Activated CD8-positive, alpha-beta memory T cell treated with anti-CD3 and anti-CD28 coated beads for 1 hour (primary cell): ENCODE measurements at places on chromosomes 7 and 10.
A peak's percentile ranks its signal among the peaks of the same experiment; 100 is the strongest.

DNA sequence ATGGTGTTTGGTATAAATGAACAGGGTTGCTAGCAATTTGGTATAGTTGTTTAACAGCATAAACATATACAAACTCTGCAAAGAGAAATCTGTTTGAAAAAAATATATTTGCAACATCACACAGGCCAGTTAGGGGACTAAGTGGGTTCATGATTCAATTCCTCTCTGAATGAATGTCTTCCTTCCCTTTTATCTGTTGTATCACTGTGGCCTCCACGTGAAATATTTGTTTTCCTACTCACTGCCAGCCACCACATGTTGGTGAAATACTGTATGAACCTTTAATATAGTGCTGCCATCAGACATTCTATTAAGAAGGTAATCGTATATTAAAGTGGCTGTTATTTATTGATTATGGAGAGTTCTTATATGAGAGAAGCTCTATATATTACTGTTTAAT, 157.0 kb downstream of the ARID5B start:
- no peak for DNase-seq

DNA sequence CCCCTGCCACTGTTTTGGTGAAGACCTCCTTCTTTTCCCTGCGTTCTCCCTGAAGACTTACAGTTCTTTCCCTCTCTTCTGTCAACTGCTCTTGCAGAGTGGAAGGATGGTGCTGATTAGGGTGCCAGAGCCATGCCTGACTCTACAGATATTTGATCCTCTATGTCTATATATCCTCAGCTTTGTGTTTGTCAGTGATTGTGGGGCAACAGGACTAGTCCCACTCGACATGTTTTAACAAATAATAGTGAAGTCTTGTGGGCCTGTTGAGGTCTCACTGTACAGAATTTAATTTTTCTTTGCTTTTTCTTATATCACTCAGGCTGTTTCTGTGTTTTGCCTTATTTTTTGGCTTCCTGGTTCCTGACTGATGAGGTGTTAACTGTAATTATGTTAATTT, 5.0 kb downstream of the PLEKHA1 start:
- DNase-seq, result no peak

DNA sequence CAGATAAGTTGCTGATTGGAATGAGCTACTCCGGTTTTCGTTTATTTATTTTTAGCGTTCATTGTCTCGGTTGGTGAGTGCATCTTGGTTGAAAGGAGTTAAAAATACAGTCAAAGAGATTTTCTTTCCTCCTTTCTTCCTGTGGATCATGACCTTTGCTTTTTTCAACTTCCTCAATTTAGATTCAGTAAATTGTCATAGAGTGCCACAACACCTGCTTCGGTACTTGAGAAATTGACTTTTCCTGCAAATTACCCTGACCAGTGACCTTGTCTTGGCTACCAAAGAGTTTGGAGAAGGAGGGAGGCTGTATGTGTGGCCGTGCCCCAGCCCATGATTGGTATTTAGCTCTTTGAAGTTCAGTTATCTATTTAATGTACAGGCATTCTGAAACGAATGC, 128.7 kb downstream of the FAM204A start:
- no peak for DNase-seq

DNA sequence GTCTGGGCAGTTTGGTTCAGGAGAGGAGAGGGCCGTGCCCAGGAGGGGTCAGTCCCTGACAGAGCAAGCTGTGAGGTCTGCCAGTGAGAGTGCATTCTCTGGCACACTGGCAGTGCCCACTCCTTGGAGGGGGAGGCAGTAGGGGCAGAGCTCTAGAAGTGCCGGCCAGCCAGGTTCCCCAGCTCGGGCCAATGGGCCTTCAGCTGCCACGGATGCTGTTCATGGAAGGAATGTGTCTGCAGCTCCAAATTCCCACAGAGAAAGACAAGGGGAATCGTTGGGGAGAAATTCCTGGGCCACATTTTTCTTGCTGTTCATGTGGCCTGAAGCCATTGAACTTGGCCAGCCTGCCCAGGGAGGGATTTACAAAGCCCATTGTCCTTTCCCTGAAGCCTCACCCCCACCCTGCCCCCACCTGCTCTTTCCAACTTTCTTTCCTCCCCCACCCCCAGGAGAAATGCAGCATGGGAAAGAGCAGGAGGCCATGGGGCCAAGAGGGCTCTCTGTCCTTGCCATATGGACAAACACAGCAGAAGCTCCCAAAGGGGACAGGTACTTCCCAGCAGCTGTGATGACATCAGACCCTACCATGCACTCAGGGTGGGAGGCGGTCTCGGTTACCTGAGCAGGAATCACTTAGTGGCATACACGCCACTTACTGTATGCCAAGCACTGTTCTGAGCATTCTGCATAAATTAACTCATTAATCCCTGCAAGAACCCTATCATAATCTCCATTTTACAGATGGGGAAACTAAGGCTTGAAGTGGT, 70.7 kb downstream of the ARHGAP22 start:
- DNase-seq, result no peak

- no peak for DNase-seq
These were observed 33.2 kb downstream of the ECHDC3 start for GRCh38 chr10:11775412-11775811.

- DNase-seq, result no peak
These were observed 6.3 kb upstream of the C7orf33 start for GRCh38 chr7:148584154-148584827.

GRCh38 chr10:114408112-114408967, 4.0 kb upstream of the AFAP1L2 start:
- DNase-seq, result no peak

- no peak for DNase-seq
These were observed 277.1 kb upstream of the KLF6 start for GRCh38 chr10:4062072-4062471.

DNA sequence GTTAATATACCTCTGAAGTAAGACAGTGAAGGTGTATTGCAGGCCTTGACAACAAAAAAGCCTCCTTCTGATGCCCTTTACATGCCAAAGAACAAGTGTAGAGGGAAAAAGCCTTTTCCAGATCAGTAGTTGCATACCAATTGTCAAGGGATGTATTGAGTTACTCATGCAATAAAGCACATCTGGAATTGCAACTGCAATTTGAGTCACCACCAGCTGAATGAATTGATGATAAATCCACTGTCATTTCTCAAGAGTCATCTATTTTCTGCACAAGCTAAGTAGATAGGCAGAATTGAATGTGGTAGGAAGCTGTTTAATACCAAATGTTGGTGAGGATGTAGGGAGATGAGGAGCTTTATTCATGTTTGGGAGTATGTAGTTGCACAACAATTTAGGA, 325.9 kb upstream of the SMIM30 start:
- no peak for DNase-seq

DNA sequence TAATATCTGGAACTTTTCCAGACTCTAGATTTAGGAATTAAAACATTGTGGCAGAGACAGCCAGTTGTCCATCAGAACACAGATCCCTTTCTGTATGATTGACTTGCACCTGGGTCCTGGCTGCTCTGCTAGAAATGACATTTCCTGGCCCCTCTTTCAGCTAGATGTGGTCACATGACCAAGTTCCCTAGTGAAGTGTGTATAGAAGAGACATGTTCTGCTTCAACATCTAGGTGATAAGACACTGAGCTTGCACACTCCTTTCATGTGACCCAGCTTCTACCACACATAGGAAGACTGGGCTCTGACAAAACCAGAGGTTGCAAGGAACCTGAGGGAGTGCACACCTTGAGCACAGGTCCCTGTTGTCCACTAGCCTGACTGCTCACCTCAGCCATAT, 22.8 kb upstream of the DYNC1I1 start:
- no peak for DNase-seq

GRCh38 chr7:101081432-101081831, 3.8 kb upstream of the TRIM56 start:
- no peak for DNase-seq

DNA sequence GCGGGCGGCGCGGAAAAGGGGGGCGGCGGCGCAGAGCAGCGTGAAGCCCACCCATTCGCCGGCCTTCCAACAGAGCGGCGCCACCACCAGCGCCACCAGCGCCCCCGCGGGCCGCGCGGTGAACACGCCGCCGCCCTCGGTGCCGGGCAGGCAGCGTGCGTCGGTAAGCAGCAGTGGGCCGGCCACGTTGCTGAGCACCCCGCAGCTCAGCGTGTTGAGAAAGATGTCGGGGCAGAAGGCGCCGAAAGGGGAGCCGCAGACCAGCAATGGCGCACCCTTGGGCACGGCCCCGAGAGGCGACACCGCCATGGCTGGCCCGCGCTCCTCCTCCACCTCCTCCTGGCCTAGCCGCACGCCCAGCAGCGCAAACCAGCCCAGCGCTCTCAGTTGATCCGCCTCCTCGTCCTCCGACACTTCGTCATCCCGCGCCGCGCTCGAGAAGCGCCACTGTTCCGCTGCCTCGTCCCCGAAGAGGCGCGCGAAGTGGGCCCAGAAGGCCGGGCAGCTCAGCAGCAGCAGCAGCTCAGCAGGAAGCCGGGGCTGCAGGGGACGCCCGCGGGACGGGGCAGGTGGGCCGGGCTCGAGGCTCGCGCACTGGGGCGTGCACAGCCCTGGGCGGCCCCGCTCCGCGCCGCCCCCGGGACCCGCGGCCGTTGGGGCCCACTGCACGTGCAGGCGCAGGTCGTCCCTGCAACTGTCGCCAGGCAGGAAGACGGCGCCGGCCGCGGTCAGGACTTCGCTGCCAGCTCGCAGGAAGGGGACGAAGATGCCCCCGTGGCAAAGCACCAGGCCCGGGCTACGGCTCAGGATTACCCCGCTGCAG, 623 bp downstream of the TYSND1 start:
- DNase-seq, result peak; percentile 47

GRCh38 chr7:131274986-131275385, 52.7 kb upstream of the MKLN1 start:
- no peak for DNase-seq
